ENCODE measurements at places on chromosomes 2 and 18.

- no peak for DNase-seq
These were observed 15.7 kb downstream of the PARD6G start for GRCh38 chr18:80231616-80232015.

DNA sequence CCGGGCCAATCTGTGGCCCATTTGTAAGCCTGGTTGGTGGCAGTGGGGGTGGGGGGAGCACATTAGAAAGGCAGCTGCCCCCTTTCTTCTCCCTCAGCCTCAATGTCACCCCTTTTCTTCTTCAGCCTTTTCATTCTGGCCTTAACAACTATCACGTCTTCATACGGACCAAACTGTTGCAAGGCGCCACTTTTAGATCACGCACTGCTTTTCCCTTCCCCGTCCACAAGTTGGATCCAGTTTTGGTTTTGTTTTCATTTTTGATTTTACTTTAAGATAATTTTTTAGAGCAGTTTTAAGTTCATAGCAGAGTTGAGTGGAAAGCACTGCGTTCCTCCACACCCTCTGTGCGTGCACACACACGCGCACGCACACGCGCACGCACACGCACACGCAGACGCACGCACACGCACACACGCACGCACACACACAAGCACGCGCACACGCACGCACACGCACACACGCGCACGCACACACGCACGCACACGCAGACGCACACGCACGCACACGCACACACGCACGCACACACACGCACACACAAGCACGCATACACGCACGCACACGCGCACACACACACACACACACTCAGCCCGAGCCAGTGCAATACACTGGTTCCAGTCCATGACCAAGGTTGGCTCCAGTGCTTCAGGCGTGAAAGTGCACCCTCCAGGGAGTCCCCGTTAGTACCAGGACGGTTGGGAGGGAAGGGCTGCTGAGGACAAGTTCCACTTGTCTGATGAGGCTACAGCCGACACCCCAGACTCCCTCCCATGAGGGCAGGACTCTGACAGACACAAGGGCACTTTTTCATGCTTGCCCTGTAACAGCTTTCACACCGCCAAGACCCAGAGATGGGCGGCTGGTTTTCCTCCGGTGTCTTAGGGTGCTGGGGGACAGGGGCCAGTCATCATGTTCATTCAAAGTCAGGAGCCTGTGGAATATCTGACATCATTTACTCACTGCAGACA, 22.4 kb downstream of the FBLN7 start:
- DNase-seq = no peak

GRCh38 chr2:96259497-96259921, 6.3 kb downstream of the TMEM127 start:
- no peak for DNase-seq

- DNase-seq = no peak
These were observed 29.9 kb downstream of the IL18R1 start for GRCh38 chr2:102385522-102385921.

GRCh38 chr18:59072727-59073421, 66.8 kb upstream of the SEC11C start:
- DNase-seq = no peak

DNA sequence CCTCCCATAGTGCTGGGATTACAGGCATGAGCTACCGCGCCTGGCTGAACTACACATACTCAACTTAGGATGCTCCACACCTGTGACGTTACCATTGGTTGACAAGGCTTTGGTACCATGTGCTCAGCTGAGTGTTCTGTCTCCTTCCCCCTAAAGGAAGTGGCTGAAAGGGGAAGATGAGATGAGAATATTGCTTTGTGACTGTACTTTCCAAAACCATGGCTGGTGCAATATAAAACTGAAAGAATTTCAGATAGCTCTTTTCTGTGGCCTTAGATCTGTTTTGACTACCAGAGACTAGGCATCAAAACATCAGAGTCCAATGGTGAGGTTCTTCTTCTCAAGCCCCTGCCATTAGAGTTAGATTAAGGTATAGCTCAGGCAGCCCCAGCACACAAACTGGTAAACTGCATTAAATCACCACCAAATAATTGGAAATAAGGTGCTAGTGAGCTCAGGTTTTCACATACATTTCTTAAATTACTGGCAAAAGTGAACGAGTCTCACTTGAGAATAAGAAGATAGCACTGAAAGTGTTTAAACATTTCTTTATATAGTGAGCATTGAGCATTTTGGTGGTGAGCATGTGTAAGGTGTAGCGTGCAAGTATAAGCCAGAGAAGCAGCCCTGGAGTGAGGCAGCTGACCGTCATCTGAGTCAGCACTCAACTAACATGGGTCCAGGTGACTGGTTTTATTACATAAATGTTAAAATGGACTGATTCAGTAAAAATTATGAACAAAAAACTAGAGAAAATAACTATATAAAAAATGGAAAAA, 113.5 kb upstream of the FZD5 start:
- DNase-seq = no peak

DNA sequence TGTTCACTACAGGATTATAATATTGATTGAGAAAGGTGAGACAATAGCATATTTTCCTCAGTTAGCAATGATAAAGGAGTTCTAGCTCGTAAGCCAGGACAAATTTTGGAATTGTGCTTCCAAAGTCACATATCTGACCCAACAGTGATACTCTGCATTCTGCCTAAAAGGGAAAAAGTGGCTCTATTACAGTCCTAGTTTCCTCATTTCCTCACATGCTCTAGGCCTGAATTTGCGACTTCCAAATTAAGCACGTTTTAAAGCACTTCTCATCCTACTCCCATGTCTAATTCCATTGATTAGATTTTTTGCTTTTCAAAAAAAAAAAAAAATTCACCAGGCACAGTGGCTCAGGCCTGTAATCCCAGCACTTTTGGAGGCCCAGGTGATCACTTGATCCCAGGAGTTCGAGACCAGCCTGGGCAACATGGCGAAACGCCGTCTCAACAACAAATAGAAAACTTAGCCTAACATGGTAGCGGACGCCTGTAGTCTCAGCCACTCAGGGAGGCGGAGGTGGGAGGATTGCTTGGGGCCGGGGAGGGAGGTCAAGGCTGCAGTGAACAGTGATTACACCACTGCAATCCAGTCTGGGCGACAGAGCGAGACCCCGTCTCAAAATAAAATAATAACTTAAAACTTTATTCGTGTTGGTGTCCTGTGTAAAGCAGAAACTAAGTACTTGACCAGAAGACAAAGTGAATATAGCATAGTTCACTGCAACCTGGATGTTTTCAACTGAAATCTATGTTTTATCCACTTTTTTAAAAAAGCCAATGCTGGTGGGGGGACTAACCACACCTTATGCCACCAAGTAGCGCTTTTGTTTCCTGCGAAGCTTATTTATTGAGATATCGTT, 1.5 kb downstream of the ESCO1 start:
- no peak for DNase-seq

DNA sequence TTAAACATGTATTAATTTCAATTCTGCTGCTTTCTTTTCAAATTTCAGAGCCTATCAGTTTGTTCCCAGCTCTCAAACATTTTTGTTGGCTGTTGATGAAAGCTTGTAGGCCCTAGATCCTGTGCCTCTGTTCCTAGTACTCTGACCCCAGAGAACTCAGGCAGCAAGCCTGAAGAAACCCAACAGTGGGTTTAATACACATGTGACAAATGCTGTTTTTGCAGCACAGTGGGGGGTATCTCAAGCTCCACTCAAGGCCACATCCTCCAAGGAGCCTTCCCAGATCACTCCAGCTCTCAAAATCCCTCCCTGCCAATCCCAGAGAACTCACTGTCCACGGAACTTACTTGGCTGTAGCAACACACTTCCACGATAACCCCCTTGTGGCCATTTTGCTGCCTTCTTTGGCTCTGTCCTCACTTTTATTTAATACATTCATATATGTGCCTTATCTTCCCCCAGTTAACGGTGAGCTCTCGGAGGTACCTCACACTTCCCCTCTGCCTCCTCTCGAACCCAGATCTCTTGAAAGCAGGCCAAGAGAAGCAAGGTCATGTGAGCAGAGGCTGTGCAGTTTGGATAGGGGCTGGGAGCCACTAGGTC, 122.4 kb downstream of the TNS1 start:
- no peak for DNase-seq

DNA sequence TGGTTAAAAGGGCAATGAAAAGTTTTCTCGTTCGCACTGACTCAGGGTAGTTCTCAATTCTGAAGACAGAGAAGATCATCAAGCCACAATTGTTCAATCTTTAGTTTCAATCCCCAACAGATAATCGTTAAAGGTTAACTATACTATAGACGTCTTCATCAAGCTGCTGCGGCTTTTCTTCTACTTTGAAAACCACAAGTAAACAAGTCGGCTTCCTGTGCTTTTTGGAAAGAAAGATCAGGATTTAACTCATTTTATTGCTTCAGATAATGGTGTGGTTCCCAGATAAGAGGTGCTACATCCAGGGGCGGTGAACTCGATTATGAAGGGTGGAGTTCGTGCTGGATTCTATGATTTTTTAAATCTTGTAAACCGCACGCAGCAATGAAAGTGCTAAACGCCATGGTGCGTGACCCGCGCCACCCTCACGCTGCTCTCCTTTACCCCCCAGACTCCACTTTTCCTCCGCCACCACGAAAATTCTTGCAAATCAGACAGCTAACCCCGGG, 545 bp upstream of the CDCA7 start:
- no peak for DNase-seq

DNA sequence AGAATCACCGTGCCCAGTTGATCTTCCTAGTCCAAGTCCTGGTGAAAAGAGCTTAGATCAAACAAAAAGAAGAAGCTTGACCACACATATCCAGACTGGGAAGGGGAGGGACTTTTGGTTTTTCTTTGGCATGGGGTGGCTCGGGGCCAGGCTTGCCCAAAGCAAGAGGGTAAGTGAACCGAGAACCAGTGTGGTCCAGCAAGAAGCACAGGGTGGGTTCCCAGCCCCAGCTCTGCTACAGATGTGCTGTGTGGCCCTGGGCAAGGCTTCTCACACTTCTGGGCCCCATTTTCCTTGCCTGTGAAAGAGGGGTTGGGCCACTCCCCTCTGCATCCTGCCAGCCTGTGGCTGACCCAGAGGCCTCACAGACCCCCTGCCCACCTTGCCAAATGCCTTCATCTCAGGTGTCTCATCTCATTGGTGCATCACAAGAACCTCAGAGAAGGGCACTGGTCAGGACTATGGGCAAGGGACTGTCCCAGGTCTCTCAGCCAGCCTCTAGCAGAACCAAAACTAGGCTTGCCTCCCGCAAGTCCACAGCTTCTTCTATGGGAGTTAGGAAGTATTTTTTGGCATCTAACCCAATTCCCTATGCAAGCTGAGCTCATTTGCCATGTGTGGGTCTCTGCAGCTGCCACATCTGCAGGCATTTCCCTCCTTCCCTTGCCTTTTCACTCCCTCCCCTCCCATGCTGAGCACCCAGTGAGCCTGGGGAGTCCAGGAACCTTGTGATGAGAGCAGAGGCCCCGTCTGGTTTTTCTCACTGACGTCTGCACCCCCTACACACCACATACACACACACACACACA, 6.9 kb downstream of the ATP6V1B1 start:
- DNase-seq = no peak

- DNase-seq = no peak
These were observed 3.8 kb upstream of the TMSB10 start for GRCh38 chr2:84901593-84902120.

GRCh38 chr2:6863792-6864191, 1.9 kb downstream of the CMPK2 start:
- no peak for DNase-seq

GRCh38 chr2:145740302-145740701, 1220.4 kb upstream of the ZEB2 start:
- no peak for DNase-seq

DNA sequence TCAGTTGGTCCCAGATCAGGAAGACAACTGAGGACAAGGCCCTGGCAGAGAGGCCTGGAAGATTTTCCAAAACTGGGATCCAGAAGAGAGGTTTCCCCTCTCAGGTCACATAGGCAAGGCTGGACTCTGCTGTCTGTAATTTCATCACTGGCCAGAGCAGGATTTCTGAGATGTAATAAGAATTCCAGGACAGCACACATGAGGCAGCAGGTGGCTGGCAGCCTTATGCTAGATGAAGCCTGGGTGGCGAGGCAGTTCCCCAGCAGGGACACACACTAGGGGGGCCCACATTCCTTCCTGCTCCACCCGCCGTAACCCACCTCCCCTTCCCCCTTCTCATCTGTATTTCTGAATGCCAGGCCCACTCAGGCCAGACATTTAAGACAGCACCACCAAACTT, 98.6 kb downstream of the HNRNPLL start:
- no peak for DNase-seq

DNA sequence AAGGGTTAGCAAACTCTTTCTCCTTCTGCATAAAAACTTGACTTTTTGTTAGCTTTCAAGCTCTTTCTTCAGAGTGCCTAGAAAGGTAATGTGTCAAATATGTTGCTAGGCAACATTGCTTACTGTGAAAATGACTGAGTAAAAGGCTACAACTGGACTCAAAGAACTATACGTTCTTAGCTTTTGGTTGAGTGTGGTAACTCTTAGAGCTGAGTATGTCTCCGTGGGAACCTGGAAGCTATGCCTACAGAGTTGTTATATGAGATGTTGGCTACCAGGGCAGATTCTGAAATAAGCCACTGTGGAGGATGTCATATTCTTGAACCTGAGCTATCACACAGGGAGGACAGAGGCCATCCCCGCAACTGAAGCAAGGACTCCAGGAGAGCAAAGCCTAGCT, 105.5 kb downstream of the ARL6IP6 start:
- no peak for DNase-seq

- DNase-seq = no peak
These were observed 41.4 kb upstream of the EML4 start for GRCh38 chr2:42127425-42128424.

DNA sequence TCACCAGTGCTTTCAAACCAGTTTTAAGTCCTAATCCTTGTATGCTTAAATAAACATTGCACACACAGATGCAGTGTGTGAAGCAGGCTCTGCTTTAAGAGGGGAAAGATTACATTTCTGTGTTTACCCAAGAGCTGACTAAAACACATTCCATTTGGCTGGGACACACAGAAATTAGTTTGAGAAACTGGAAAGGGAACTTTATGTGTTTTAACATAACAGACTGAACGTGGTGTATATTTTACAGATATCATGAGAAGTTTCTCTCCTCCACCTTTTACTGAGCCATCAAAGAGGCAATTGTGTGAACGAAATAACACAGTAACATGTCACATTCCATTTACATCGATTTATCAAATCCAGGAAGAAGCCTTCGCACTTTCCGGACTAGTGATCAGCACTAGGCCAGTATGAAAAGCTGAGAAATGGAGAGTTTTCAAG, 121.8 kb downstream of the MAIP1 start:
- DNase-seq = no peak

DNA sequence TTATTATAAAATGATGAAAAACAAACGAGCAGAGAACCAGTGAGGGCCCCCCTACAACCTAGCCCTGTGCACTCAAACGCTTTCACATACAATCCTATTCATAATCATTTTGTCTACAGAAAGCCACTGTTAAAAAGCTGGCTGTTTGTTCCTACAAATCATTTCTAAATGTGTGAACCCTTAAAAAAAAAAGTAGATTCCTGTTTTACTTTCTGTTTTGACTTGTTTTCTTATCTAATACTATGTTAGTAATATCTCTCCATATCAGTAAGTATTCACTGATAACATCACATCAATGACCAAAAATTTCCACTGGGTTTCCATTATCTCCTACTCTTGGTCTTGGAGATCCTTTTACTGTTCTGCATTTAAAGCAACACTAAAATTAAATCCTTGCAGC, 128.8 kb upstream of the TTC39C start:
- DNase-seq = no peak

GRCh38 chr18:5456577-5457461, 87.0 kb downstream of the EPB41L3 start:
- DNase-seq = no peak

- no peak for DNase-seq
These were observed 34.9 kb upstream of the PLA2R1 start for GRCh38 chr2:160097326-160097725.

All from activated naive CD4-positive, alpha-beta T cell (primary cell).